ENCODE measurements at places on chromosomes 7 and 10.
A peak's percentile ranks its signal among the peaks of the same experiment; 100 is the strongest.

- no peak for DNase-seq
Measured at GRCh38 chr10:17624996-17625395, 7.8 kb upstream of the HACD1 start.

- no peak for DNase-seq
Measured at GRCh38 chr10:100739517-100740368, 5.6 kb upstream of the PAX2 start.

DNA sequence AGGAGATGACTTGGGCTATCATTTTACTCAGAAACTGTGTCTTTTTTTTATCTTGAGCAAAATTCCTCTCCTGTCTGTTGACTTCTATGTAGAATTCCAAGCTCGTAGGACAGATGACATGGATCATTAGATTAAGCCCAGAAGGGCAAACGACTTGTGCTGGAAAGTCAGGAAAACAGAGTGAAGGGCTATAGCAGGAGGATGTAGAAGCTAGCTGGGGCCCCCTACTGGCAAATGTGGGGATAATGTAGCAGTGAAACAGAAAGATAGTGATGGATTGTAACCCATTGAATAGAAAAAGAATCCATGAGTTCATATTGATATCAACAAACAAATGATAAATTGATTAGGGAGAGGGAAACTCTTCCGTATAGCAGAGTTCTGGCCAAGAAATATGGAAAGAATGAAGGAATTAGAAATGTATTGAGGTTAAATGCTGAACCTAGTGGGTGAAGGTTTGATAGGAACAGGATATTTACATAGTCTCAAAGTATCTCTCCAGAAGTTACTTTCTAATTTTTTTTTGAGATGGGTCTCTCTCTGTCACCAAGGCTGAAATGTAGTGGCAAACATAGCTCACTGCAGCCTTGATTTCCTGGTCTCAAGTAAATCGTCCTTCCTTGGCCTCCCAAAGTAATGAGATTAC, 103.6 kb downstream of the LYZL1 start:
- DNase-seq, result no peak

DNA sequence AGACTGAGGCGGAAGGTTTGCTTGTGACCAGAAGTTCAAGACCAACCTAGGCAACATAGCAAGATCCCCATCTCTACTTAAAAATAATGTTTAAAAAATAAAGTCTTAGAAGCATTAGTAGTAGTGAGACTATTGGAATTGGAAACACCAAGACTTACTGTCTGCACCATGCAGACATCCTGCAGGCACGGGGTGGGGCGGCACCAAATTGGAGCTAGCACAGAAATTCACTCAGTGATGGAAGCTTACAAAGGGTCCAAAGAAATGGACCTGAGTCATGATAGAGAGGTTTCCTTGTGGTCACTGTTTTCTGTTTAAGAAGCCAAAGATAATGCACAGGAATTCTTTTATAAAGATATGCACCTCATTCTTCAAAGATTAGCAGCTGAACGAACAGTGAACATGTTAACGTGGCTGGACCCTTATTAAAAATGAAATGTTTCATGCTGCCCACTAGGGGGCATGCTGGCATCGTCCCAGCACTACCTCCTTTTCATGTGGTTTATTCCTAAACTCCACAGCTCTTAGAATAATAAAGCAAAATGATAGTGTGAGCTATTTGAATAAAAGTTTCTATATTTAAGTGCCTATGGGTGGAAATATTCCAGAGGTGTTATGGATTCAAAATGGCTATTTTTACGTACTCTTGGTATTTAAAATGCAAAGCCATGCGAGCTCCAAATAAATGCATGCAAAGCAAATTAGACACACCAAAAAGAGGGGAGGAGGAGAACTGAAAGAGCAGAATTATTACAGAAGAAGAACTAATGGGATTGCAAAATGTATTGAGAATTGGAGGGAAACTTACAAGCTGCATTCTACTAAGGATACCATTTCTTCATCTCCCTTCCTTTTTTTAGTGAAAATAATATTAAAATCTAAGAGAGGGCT, 28.6 kb downstream of the PDSS1 start:
- no peak for DNase-seq

DNA sequence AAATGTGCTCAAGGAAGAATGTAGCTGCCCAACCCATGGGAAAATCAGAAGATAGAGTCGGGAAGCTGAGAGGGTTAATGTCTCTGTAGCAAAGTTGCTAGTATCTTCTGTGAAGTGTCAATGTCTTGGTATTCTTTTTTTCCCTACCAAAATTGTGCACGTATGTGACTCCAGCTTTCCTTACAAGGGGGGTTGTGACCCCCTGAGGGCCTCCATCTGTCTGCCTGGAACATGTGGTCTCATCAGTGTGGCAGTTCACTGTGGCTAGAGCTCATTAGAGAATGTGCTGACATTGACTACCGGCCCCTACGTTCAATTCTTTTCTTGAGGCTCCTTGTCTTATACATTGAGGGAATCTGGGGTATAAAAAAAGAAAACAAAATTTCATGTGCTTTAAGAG, 725.2 kb upstream of the CELF2 start:
- DNase-seq, result no peak

DNA sequence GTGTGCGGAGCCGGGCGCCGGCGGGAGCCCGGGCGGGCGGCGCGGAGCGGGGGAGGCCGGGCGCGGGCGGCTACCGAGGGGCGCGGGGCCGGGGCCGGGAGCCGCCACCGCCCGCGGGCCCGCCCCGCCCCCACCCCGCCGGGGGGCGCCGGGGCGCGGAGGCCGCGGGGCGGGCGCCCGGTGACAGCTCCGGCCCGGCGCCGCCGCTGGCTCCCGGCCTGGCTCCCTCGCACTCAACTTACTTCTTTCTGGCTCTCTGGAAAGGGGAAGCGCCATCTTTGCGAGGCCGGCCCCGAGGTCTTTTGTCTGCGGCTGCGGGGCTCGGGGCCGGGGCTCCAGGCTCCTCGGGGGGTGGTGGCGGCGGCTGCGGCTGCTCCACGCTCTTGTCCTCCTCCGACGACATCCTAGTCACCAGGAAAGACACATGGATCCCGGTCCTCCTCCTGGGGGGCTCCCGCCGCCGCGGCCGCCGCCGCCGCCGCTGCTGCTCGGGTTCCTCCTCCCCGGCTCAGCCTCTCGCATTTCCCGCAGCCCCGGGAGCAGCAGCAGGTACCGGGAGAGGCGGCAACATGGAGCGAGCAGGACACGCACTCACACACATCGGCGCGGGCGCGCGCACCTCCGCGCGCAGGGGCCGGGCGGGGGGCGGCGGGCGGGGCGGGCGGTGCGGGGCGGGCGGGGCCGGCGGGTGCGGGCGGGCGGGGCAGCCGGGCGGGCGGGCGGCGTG, at the start of gene KMT2C:
KMT2C (minus strand) TSS at position 620 of the 727 bp plus-strand sequence; CDS start at position 403, 217 bp downstream.
- peak; percentile 20 for DNase-seq

DNA sequence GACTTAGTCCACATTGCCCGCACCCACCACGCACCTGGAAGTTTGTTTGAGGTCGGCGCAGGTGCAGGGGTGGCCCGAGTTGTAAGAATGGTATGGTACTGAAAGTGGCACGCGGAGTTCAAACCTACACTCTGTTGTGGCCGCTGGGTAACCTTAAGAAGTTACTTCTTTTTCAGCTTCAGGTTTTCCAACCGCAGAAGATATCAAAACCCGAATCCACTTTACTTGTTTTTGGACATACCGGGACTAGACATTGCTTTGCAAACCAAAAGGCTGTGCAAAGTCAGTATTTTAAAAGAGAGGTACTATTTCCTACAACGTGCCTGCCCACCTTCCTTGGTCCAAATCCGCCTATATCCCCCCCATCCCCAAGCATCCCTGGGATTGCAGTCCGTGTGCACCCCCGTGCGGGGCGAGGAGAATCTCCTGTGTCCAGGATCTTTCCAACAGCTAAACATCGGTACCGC, 1.0 kb downstream of the IGFBP3 start:
- DNase-seq, result no peak

Data from stimulated activated CD8-positive, alpha-beta memory T cell treated with anti-CD3 and anti-CD28 coated beads, Interleukin-7, amount 100 ng/mL, for 1 hour (primary cell).